ENCODE measurements at places on chromosomes 1 and 21.

GRCh38 chr1:18534810-18535205 is 54.1 kb downstream of the KLHDC7A start:
- DNase-seq: no peak

DNA sequence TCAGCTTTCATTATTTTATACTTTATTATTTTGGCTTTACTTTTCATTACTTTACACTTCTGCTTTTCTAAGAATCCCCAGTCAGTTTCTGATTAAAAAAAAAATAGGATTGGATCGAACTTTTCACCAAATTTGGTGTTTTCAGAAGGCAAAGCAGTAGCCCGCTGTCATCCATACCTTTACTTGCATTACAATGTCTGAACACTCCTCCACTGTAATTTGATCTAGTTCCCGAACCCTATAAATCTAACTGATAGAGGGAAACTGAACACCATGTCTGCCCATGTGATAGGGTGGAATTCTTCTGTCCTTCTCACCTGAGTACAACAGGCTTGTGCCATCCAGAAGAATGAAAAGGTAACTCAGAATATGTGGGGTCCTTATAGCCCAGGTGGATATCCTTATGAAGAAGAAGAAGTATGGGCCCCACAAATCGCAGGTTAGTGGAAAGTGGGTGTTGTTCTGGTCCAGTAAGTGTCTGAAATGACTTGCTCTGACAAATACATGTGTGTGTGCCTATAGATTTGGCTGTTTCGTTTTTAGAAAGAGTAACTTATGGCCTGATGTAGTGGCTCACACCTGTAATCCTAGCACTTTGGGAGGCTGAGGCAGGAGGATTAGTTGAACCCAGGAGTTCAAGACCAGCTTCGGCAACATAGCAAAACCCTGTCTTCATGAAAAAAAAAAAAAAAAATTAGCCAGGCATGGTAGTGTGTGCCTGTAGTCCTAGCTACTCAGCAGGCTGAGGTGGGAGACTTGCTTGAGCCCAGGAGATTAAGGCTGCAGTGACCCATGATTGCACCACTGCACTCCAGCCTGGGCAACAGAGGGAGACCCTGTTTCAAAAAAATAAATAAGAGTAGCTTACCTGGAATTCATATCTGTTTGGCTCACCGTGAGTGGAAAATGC is 26.6 kb upstream of the CDC14A start:
- DNase-seq: no peak

GRCh38 chr1:100750005-100750885 is 30.7 kb downstream of the VCAM1 start:
- DNase-seq: no peak

GRCh38 chr1:226438007-226438406 is 30.1 kb upstream of the PARP1 start:
- no peak for DNase-seq

- DNase-seq: no peak
Observed at GRCh38 chr1:201430776-201431175, 9.2 kb upstream of the TNNI1 start.

GRCh38 chr1:169970114-169970513 is 76.4 kb upstream of the SCYL3 start:
- no peak for DNase-seq

DNA sequence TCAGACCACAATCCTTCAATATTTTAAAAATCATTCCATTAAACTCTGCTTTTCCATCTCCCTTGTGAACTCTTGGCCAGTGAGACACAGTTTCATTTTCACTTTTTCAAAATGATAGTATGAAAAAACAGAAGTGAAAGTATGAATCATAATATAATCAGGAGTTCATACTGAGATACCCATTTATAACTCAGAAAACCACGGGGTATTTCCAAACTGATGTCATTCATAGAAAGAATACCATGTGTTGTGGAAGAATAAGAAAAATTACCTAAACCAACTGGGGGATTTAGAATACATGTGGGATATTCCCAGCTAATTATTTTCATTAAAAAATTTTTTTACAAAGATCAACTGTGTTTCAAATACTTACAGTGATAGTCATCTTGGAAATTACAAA is 149.9 kb downstream of the MRPL39 start:
- DNase-seq: no peak

GRCh38 chr1:70427976-70428375 is 16.9 kb downstream of the CTH start:
- no peak for DNase-seq

DNA sequence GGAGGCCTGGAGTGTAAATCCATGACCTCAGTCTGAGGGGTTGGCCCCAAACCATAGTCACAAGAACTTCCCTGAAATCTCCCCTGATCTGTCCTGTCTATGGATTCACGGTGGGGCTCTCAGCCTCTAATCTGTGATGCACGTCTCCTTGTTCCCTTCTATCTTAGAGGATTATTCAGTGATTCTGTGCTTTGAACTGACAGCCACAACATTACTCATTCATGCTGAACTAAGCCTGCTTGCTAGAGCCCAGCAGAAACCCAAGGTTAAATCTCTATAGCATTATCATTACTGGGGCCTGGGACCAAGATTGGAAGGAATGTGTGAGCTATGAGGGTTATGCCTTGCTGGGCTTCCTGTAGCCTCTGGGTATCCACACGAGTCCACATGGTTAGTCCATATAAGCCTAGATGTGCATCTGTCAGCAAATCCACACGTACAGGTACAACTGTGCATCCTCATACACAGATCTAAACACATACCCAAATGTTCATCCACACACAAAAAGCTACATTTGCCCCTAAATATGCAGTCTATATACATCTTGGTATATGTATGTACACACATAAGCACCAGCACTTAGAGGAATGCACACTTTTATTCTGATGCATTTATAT is 22.4 kb upstream of the MAGOH start:
- no peak for DNase-seq

DNA sequence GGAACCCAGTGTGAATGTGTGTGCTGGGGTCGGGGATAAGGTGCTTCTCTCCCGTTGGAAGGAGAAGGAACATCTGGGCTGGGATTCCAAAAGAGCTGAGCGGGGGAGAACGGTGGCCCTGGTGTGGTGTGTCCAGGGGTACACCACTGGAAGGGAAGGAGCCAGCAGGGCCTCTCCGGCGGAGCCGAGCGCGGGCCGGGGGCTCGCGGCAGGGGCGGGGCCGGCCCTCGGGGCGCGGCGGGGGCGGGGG is 231 bp upstream of the RPS6KA1 start:
- no peak for DNase-seq

DNA sequence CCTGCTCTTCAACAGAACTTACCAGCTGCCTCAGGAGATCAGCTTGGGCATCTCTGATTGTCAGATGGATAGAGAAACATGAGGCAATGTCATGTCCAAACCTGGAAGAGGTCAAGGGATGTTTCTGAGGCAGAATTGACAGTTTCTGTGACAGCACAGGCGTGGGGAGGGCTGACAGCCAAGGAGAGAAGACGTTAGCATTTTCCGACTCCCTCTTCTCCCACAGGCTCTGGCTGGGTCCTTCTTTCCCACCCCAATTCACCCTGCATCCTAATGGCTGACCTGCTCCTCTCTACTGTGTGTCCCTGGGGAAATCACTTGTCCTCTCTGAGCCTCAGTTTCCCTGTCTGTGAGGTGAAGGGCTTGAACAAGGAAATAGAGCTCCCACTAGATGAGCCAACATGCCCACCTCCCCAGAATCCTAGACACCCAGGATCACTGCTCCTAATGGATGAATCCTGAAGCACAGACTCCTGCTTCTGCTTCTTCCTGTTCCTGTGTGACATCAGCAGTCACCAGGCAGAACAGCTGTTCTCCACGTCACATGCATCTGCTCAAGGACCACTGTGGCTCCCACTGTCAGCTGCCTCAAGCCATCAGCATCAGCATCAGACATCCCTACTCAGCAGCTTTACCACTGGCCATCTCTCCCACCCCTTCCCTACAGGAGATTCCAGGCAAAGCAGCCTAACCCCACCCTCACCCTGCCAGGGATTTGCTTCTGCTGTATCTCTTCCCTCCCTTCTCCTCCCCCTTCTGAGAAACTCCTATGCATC is 408.0 kb downstream of the MATN1 start:
- no peak for DNase-seq

GRCh38 chr1:31585736-31586365 is 9.5 kb downstream of the TINAGL1 start:
- no peak for DNase-seq

- DNase-seq: no peak
Observed at GRCh38 chr1:153260585-153261280, 1.2 kb downstream of the LORICRIN start.

DNA sequence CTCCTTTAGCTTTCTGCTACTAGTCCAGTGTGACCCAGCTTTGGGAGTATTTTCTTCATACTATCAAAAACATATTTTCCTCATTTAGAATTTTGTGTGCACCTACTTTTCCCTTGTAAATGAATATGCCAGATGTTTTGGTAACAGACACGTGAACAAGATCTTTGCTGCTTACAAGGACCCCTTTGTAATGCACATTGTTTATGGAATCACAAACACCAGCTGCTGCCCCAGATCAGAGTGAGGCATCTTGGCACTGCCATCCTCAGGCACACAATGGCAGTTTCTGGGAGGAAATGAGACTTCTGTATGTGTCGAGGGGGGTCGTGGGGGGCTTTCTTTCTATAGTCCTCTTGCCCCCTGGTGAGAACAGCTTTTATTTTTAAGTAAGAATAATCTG is 115.7 kb downstream of the RGL1 start:
- no peak for DNase-seq

GRCh38 chr1:100713626-100714025 is 5.9 kb upstream of the VCAM1 start:
- DNase-seq: no peak

DNA sequence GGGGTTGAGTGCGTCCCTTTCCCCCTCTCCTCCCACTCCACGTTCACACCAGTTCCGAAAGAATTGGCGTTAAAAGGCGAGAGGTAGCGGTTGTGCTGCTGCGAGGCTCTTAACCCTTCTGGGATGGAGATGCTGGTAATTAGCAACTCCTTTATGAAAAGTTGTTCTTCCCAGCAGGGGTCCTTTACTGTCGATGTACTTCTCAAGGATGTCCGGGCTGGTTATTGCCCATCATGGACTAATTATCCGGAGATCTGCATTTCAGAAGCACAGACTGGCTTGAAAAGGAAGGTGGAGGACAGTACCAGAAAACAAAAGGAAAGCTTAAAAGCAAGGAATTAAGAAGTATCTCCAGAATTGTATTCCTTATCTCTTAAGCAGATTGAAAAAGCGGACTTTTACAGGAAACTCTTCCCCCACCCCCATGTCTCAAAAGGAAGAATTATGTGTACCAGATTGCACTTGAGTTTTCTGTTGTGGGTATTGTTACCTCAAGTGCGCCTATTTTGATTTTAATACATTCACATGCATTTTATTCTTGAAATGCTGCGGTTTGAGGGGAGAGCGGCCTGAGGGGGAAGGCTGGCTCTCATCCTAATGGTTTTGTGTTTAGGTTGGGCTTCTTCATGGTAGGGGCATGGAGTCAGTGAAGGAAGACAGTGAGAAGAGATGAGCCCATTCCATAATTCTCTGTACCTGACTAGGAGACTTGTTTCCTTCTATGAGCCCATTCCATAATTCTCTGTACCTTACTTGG is 1.5 kb downstream of the AK4 start:
- no peak for DNase-seq

- DNase-seq: no peak
Observed at GRCh38 chr1:22739648-22740385, 29.2 kb downstream of the EPHB2 start.

DNA sequence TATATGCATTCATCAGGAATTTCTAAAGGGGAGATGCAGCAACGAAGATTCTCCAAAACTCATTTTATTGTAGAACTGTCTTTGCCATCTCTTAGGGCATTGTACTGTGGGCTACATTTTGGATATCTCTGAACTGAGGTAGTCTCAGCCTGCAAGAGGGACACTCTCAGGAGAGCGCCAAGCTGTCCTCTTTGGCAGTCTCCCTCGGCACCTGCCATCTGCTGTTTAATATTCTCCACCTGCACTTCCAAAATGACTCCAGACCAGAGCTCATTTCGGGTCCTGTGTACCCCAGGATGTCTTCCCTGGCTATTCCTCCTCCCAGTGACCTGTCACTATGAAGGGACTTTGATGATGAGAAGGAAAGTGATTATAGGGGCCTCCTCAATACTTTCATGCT is 356.3 kb upstream of the C1orf174 start:
- DNase-seq: no peak

- no peak for DNase-seq
Observed at GRCh38 chr1:62382658-62382955, 54.2 kb upstream of the USP1 start.

- DNase-seq: no peak
Observed at GRCh38 chr1:236568285-236568894, 35.9 kb downstream of the HEATR1 start.

GRCh38 chr1:178694923-178695525 is 30.0 kb upstream of the RALGPS2 start:
- no peak for DNase-seq

- DNase-seq: no peak
Observed at GRCh38 chr1:150322310-150322709, 977 bp downstream of the PRPF3 start.

DNA sequence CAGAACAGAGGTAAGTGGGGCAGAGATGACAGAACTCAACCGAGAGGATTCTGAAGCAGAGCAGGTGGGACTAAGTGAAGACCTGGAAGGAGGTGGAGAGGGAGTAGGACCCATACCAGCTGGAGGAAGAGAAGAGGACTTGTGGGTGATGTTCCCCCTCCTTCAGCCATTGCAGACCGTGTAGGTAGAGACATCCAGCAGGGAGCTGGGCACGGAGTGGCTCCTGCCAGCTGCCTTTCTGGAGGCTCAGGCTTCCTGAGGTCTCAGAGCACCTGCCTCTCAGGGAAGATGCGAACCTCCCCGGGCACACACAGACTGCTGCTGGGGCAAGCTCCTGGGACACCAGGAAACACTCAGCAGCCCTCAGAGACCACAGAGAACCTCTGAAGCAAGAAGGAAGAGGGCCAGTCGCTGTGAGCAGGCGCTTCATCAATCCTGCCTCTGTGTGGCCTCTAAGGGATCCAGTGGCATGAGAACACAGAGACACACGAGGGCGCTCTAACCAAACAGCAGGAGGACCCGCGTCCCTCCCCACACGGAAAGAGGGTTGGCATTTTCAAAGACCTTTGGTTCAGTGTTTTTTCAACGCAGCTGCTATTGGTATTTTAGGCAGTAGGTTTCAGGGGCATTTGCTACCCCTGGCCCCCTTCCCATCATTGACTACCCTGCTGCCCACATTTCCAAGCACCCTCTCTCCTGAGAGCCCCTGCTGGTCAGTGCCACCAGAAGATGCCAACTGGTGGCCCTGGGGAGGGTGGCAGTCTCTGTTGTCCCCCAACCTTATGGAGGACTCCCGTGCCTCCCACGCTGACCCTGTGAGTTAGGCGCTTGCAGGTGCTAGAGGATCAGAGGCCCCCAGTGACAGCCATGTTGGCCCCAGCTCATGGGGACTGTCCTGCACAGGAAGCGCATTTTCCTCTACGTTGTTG is 89.6 kb upstream of the EDN2 start:
- no peak for DNase-seq

Measured in esophagus squamous epithelium (tissue), 5 donors.